ENCODE measurements at places on chromosomes 12 and 14. TPM values are rescaled to one million over a fixed set of nuclear protein-coding genes. Genes with fewer than 3 reads are reported as not detected.
A peak's percentile ranks its signal among the peaks of the same experiment; 100 is the strongest.

DNA sequence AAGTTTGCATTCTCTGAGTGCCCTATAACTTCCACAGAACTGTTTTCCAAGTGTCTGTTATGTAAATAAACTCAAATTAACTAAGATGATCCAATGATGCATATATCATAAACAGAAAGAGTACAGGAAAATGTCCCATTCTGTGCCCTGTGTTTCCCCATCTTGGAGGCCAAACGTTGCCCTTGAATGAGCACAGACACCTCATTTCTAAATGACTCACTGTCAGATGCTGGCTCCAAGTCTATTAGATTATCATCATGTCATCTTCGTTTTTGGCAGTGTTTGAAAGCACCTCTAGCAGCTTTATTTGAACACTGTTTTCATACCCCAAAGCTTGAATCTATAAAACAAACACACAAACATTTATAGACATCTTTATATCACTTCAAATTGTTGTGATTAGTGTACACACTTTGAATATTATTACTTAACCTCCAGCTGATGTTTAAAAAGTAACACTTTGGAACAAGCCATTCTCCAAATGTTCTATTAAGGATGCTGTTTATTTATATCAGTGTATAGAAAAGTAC lies 424.2 kb downstream of the NOVA1 start:
- H3K27me3 ChIP-seq: no peaks in the 10 kb centered on the region
- DNase-seq: no peak
- no peak overlapping the region for H3K27ac ChIP-seq
- no peaks in the 10 kb centered on the region for H3K4me1 ChIP-seq
- H3K4me3 ChIP-seq: no peak overlapping the region
- H3K36me3 ChIP-seq: no peaks in the 10 kb centered on the region

The LALBA gene
- total RNA-seq: not detected

- H3K4me1 ChIP-seq: peaks cover 8% of the 10 kb centered on the region
- H3K4me3 ChIP-seq: no peak overlapping the region
- H3K36me3 ChIP-seq: no peaks in the 10 kb centered on the region
- no peaks in the 10 kb centered on the region for H3K27me3 ChIP-seq
Measured at GRCh38 chr12:68883151-68883550, 49.8 kb downstream of the CPM start.

DNA sequence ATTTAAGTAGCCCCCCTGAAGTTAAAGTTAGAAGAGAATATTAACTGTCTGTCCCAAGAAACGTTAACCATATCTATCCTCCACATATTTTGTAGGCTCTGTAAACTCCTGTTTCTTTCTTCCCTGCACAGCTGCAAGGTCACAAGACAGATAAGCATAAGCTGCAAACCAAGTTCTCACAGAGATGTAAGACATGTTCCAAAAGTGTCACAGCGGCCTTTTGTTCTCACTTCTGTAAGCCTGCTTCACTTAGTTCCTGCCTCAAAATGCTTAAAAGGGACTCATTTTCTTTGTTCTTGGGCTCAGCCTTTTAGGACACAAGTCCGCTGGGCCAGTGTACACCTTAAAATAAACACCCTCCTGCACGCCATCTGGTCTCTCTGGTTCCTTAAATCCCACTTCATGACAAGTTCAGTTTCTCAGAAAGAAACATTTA lies 3.2 kb downstream of the RNASE1 start:
- no peaks in the 10 kb centered on the region for H3K27me3 ChIP-seq
- no peak for DNase-seq
- H3K27ac ChIP-seq: peak overlapping the region; percentile 6
- H3K4me3 ChIP-seq: no peak overlapping the region

- no peak overlapping the region for H3K27ac ChIP-seq
- no peaks in the 10 kb centered on the region for H3K27me3 ChIP-seq
- H3K4me1 ChIP-seq: no peaks in the 10 kb centered on the region
- no peak for DNase-seq
Measured at GRCh38 chr12:47378907-47379306, 299.1 kb upstream of the AMIGO2 start.

DNA sequence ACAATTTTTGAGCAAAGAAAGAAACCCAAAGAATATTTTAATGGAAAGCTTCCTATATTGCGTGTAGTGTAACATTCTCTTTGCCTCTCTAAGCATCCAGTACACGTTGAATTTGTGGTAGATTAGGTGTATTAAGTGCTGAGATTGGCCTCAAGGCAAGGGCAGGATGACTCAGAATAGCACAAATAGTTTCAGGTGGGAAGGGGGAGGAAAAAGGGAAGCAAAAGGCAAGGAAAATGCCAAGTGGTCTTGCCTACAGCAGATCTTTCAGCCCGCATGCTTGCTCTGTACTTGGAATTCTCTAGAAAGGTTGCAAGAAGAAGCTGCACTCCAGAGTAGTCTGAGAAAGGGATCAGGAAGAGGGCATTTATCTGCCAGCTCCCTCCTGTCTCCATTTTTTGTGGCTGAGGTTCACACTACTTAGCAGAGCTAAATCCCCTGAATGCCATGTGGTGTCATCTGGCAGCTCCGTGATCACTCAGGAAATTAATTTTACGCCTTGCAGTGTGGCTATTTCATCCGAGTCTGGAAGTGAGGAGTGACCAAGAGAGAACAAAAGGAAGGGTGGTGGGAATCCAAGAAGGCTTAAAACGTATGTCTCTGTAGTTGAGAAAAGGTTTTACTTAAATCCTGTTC lies 28.5 kb downstream of the CDKN1B start:
- H3K27me3 ChIP-seq: no peaks in the 10 kb centered on the region

GRCh38 chr12:19382563-19382962 lies 56.7 kb upstream of the AEBP2 start:
- no peaks in the 10 kb centered on the region for H3K27me3 ChIP-seq
- H3K27ac ChIP-seq: no peak overlapping the region
- H3K4me3 ChIP-seq: no peak overlapping the region
- no peaks in the 10 kb centered on the region for H3K4me1 ChIP-seq
- DNase-seq: no peak
- no peaks in the 10 kb centered on the region for H3K36me3 ChIP-seq

The SYNDIG1L gene
- 0.54 TPM for total RNA-seq

The SIRT4 gene
- 3.8 TPM for total RNA-seq

DNA sequence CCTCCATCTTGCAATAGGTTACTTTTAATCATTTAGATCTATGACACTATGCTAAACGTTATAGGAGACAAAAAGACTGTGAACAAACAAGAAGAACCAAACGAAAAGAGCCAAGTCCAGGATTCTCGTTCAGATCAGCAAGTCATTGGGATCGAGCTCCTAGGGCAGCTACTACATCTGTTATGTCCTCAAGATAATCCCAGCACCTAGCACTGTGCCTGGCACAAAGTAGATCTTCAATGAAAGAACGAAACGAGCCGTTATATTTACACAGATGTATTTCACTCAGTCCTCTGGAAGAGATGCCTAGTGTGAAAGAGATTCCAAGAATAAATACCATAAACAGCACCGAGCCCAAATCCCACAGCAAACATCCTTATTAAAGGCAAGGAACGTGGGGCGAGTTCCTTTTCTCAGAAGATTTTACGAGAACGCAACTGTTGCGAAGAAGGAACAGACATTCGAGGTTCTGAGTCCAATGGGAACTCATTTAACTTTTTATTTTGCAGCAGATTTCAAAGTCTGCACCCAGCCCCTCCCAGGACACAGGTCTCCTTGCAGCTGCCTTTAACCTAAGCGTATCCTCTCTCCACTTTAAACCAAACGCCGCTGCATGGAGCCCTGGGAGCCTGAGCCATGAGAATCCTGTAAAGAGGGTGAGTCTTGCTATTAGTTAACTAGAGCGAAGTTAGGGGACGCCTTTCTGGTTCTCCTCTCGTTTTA lies 544 bp upstream of the TDP1 start:
- no peaks in the 10 kb centered on the region for H3K36me3 ChIP-seq
- H3K27me3 ChIP-seq: no peaks in the 10 kb centered on the region
- peak overlapping the region; percentile 2 for H3K27ac ChIP-seq
- H3K4me1 ChIP-seq: peaks cover 4% of the 10 kb centered on the region

DNA sequence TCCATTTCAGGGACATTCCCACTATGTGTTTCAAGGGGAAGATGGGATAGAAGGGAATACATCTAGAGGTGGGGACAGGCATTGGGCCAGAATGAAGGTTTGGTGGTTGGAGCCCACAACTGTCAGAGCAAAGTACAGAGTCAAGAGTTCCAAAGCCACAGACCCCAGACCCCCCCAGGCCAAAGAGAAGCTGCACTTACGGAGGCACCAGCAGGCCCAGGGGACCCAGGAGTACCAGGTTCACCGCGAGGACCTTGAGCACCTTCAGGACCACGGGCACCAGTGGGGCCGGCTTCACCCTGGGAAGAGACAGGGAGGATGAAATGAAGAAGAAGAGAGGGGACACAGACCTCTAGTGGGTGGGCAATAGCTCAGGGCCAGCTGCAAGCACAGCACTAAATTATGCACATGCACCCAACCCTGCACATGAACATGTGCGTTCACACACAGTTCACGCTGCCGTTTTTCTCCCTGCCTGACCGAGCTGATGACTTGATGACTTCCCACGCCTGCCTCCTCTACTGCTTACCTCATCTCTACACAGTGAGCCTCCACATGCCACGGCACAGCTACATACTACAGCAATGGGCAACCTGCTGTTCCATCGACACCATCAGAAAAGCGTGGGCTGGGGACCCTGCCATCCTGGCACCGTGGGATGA lies 16.7 kb downstream of the COL2A1 start:
- no peak for DNase-seq
- H3K27me3 ChIP-seq: no peaks in the 10 kb centered on the region
- H3K27ac ChIP-seq: no peak overlapping the region
- H3K4me3 ChIP-seq: no peak overlapping the region
- H3K4me1 ChIP-seq: no peaks in the 10 kb centered on the region

The GALNT16 gene
- 2.2 TPM for total RNA-seq

DNA sequence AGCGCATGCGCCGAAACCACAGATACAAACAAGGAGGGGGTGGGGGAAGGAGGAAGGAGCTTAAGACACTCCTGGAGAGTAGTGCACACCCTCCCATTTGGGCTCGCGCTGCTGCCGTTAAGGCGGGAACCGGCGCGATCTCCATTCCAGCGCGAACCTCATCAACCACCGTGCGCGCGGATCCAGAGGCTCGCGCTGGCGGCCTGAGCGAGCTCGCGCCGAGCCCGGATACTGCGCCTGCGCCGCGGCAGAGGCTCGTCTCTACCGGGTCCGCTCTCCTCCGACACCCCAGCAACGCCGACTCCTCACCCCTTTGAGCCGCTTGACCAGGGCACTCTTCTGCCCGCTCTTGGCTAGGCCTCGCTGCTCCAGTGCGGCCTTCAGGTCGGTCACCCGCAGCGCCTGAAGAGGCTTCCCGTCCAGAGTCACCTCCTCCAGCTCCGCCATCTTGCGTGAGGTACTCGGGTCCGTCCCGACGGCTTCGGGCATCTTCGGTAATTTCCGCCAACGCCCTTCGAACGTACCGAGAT lies at the start of gene ACIN1:
Gene ACIN1 (minus strand): TSS at position 471 of the 530 bp plus-strand sequence. CDS start 24 bp downstream, at position 447.
- no peaks in the 10 kb centered on the region for H3K27me3 ChIP-seq
- peak within 1 kb of the TSS; percentile 92 for H3K4me3 ChIP-seq
- H3K27ac ChIP-seq: peak within 1 kb of the TSS; percentile 91
- H3K4me1 ChIP-seq: peaks cover 36% of the 10 kb centered on the region
- peaks cover 27% of the 10 kb centered on the region for H3K36me3 ChIP-seq
